ENCODE measurements at places on chromosomes 11 and 22.
A peak's percentile ranks its signal among the peaks of the same experiment; 100 is the strongest.

DNA sequence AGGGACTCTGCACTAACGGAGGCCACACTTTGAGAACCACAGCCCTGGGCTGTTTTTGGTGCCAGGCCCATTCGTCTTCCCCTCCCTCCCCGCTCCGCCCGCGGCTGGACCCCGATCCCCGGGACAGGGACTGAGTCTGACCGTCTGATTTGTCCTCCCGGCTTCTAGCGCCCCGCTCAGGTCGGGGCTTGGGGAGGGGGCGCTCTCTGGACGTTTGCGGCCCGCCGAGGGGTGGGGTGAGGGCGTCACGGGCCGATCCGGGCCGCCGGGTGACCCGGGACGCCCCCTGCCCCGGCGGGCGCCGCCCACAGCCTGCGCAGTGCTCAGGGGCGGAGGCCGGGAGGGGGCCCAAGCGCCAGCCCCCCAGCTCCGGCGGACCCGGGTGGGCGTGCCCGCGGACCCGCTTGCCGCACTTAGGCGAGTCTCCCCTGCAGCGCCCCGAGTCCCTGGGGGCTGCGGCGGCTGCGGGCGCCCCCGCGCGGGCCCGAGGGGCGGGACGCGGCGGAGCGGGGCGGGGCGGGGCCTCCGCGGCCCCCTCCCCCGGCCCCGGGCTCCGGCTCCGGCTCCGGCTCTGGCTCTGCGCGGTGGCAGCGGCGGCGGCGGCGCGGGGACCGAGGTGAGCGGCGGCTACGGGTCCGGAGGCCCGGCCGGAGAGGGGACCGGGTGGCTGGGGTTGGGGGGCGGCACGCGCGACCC lies 33.7 kb upstream of the PRR5 start:
- no peak for DNase-seq

- no peak for DNase-seq
Observed at GRCh38 chr11:79439410-79439885, 1.4 kb downstream of the TENM4 start.

- DNase-seq: no peak
Observed at GRCh38 chr22:30408388-30409102, 11.7 kb downstream of the SEC14L2 start.

- no peak for DNase-seq
Observed at GRCh38 chr11:19838994-19839768, 126.5 kb downstream of the NAV2 start.

DNA sequence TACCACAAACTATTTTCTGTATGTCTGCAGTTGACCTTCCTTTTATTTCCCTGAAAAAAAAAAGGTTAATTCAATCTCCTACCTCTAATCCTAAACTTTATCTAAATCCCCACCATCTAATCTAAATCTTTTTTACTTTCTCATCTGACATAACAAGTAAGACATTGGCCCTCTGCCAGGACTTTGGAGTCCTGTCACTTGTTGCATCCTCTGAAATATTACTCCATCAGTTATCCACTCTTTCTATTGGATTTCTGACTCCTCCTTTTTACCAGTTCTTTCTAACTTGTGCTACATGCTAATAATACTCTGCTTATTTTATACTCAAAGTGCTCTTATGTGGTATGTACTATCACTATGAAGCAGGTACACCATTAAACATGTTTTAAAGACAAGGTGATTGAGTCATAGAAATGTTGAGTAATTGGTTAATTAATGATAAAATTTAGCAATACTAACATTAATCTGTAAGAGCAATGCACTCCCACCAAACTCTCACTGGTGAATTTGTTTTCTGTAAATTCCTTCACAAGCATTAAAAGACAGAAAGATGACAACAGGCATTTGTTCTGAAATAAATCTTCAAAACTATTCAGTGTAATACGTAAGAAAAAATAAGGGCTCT lies 914.2 kb upstream of the RAG2 start:
- DNase-seq: no peak

DNA sequence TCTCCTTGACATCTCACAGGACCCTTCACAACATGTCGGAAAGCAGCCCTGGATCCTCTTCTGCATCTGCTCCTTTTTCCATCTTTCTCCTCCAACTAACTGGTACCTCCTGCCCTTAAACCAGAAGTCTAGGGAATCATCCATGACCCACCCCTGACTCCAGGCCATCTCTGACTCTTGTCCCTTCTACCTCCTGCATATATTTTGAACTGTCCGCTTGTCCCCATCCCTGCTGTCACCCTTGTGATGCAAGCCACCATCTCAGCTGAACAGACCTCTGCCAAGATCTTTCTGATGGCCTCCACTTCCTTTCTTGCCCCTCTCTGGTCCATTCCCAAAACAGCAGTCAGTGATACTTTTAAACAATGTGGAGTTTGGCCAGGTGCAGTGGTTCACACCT lies 7.0 kb downstream of the RIBC2 start:
- DNase-seq: no peak

DNA sequence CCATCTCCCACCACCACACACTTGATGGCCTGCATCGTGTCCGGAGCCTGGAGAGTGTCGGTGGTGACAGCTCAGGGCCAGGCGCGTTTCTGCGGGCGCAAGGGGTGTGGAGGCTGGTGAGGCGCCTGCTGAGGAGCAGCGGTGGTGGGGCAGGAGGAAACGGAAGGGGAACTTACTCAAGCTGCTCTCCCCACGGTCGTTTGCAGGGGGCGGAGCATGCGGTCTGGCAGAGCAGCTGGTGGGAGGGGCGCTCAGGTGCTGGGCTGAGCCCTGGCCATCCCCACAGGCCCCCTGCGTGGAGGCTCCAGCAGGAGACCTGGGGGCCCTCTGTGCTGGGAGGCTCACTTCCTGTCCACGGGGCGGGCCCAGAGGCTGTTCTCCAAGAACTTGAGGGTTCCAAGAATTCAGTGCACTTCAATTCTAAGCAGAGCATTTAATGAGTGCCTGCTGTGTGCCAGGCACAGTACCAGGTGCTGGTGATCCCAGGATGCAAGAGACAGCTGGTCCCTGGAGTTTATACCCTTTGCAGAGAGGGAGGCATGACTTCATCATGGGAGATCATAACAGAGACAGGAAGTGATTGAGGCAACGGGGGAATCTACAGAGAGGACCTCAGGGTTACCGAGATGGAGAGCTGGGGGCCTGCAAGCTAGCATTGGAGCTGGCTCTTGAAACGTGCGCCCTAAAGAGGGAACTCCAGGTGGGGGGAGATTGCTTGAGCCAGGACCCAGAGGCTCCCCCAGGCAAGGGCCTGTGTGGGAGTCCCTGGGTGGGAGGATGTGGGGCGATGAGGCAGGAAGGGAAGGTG lies at the start of gene RAC2:
RAC2 (minus strand) TSS at position 156 of the 808 bp plus-strand sequence; CDS start at position 35, 121 bp downstream.
- DNase-seq: peak; percentile 85

GRCh38 chr11:121741351-121741760 lies 288.6 kb upstream of the SORL1-AS1 start:
- DNase-seq: no peak

DNA sequence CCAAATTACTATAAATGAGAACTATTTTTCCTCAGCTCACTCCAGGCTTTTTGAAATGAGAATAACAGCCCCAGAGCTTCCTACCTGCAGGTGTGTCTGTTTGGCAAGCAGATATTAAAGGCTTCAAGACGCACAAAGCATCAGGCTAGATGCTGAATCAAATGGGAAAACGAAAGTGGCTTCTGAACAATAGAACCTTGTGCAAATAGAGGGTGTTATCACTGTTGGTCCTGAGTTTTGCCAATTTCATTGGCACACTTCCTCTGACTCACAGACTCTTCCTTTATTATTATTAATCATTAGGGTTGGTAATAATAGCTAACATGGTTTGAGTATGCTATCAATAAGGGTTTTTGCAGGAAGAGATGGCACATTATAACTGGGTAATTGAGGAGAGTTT lies 13.4 kb downstream of the SYT13 start:
- DNase-seq: no peak

DNA sequence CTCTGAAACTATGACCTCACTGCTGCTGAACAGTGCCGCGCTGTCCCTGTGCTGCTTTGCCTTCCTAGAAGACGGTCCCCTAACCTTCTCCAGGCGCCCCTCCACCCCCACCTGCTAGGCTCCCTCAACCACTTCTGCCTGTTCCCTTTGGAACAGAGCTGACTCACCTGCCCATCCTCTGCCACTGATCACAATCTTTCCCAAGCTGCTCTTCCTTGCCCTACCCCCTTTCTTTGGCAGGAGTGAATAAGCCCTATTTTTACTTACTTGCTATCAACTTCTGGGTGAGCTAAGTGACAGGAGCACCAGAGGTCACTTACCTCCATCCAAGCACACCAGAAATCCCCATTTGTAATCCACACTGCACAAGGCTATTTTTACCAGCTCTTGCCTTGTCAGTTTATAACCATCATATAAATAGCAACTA lies 116.0 kb upstream of the BID start:
- no peak for DNase-seq

- no peak for DNase-seq
Observed at GRCh38 chr11:64719406-64719805, 3.6 kb downstream of the NRXN2 start.

DNA sequence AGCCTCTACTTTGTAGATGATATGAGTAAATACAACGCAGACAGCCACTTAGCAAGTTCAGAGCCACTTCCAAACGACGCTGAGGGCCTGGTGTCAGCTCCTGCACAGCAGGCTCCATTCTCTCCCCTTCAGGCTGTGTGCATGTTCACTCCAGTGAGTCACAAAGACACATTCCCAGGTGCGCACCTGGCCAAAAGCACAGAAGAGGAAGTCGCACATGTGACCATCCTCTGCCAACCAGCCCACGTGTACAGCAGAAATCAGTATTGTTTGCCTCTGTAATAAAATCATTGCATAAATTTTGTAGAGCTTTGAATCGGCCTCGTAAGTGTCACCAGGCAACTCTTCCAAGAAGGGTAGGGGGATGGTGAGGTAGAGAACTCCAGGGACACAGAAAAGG lies 19.5 kb upstream of the TPH1 start:
- no peak for DNase-seq

DNA sequence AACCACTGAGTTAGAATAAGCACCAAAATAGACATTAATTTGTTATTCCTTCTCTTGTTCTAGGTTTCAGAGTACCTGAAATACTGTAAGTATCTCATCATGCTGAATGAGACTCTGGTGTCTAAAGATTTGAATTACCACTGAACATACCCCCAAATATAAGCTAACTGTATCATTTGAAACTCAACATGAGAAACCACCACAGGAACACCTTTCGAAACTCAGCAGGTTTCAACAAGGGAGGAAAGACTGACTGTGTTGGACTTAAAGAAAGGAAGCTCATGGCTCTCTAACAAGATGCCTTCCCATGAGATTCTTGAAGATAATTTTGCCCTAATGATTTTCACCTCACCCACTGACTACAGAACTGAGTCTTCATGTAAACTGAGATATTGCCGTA lies 37.0 kb downstream of the PRCP start:
- no peak for DNase-seq

- no peak for DNase-seq
Observed at GRCh38 chr11:45285930-45286632, at the start of gene SYT13. TSS of gene SYT13 (minus strand) at chr11:45286341. CDS start at chr11:45286207, 134 bp downstream.

- no peak for DNase-seq
Observed at GRCh38 chr11:113167599-113167998, 146.8 kb upstream of the TTC12 start.

- DNase-seq: no peak
Observed at GRCh38 chr11:128796270-128796669, 70.8 kb downstream of the KCNJ1 start.

GRCh38 chr11:132228746-132229325 lies 858.4 kb downstream of the NTM start:
- no peak for DNase-seq

GRCh38 chr11:112760396-112761059 lies 200.7 kb upstream of the NCAM1 start:
- DNase-seq: no peak

DNA sequence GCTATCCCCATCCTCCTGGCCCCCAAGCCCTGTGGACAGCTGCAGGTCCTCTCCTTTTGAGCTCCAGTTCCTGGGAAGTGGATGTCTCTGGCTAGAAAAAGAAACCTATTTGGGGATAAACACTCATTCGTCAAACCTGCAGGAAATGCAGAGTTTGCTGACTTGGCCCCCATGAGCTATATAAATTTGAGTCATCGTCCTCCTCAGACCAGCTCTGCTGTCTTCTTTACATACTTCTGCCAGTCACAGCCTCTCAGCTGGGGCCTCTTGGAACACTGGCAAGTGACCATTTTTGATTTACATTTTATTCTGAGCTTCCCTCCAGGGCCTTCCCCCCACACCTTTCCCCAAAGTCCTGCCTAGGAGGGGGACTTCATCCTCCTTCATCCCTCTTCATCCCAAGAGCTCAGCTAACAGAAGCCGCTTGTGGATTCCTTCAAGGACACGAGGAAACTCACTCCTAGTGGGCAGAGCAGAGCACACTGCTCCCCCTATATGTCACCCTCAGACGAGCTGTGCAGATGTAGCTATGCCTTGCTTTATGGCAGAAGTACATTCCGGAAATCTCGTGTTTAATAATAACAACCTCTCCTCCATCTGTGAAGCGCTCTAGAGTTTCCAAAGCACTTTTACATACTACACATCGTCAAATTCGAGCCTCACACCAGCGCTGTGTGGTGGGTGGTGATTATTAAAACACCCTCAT lies 131.8 kb downstream of the FEZ1 start:
- no peak for DNase-seq

GRCh38 chr22:36386351-36386899 lies 1.3 kb downstream of the MYH9 start:
- DNase-seq: no peak

DNA sequence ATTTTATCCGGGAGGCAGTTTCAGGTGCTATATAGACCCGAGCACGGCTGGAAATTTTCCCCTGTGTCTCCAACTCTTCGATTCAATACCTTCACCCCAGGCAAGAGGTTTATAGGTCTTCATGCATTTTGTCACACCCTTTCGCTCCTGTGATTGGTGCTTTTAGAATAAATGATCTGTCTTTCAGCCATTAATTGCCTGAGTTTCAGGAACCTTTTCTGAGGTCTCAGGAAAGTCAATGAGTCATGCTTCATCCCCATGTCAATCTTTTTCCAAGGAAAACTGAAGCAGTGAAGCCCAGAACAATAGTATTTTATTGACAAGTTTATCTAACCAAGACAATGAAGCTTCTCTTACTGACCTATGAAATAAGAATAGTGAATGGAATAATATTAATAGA lies 29.9 kb downstream of the FAM181B start:
- no peak for DNase-seq

GRCh38 chr22:37503183-37503683 lies 16.0 kb downstream of the CARD10 start:
- no peak for DNase-seq

DNA sequence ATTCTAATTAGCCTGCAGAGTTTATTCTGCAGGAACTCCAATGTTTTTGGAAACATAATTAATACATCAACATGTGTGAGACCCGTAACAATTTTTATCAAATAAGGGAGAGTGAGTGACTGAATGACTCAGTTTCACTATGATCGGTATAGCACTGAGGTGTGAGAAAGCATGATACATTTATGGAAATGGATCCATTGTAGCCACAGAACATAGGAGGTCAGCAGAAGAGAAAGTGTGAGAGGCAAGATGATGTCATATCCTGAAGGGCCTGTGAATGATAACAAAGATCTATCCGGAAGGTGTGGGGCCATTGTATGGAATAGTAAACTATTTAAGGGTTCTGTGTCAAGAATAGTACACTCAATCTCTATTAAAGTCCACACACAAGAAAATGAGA lies 1406.1 kb upstream of the TENM4 start:
- no peak for DNase-seq
